ENCODE measurements at places on chromosomes 12 and 14.
A peak's percentile ranks its signal among the peaks of the same experiment; 100 is the strongest.

DNA sequence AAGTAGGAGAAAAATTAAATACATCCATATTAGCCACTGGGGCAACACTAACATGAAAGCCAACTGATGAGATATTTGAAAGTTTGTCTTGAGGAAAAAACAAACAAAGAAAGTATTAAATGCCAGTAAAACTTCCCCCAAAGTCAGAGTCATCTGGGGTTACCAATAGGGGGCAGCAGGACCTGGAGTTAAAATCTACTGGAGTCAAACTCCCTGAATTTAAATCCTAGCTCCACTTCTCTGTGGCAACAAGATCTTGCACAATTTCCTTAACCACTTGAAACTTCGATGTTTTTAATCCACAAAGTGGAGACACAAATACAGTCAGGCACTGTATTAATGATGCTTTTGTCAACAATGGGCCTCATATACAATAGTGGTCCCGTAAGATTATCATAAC lies 14.4 kb downstream of the PLEKHG7 start:
- no peak for DNase-seq

GRCh38 chr14:63147018-63147417 lies 57.2 kb upstream of the RHOJ start:
- no peak for DNase-seq

DNA sequence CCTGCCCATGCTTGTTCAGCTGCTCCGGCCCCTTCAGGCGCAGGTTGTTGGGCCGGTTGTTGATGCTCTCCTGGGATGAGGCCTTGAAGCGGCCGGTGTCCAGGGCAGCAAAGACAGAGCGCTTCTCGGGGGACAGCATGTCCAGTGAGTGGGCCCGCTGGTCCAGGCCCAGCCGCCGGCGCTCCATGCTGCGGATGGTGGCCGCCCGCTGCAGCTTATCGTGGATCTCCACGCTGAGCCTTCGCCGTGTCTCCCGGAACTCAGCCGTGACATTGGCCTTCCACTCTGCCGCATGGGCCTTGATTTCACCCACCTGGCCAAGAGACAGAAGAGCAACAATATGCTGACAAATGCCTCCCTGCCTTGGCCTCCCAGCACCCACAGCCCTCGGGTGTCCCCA lies 137.2 kb downstream of the KCNK10 start:
- DNase-seq = no peak

- DNase-seq = no peak
Measured at GRCh38 chr14:91373591-91374254, 43.9 kb downstream of the CCDC88C start.

- DNase-seq = peak; percentile 55
Measured at GRCh38 chr14:24673534-24674203, 39.7 kb upstream of the GZMB start.

GRCh38 chr14:89185919-89186855 lies 230.8 kb downstream of the FOXN3 start:
- no peak for DNase-seq

GRCh38 chr12:124440841-124441381 lies 126.5 kb downstream of the NCOR2 start:
- DNase-seq = no peak
